ENCODE measurements at places on chromosomes 7 and 10.

GRCh38 chr7:132221356-132221755 is 354.9 kb downstream of the PLXNA4 start:
- no peak for DNase-seq

DNA sequence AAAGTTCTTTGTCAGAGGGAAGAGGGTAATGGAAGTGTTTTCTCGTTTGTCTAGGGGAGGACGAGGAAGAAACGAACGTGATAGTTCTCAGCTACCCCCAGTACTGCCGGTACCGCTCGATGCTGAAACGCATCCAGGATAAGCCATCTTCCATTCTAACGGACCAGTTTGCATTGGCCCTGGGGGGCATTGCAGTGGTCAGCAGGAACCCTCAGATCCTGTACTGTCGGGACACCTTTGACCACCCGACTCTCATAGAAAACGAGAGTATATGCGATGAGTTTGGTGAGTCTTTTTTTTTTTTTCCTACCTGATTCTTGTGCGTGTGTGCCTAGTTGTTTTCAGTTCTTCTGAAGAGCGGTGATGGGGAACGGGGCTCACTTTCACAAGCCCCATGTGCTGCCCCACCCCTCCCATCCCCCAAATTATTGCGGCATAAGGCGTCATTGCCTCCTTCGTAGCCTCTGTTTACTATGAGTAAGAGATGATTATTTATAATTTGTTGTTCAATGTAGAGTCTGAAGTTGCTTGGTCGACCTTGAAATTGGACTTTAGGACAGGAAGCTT is 98.6 kb downstream of the ARID5B start:
- DNase-seq = no peak

GRCh38 chr10:77392851-77393250 is 244.8 kb downstream of the KCNMA1 start:
- no peak for DNase-seq

DNA sequence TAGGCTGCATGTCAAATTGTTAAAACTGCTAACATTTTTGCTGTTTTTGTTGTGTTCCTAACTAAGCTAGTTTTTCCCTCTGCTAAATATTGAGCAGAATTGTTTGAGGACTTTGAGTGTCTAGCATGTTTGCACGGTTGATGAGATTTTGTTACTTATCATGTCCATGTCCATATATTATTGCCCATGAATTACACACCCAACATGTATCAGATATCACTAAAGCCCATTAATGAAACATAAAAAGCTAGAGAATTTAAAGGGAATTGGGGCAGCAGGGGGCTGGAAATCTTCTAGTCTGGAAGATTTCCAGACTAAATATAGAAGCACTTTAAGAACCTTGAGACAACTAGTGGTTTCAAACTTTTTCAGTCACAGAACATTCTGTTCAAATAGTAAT is 197.7 kb downstream of the SNX10 start:
- no peak for DNase-seq

- DNase-seq = no peak
These were observed 20.8 kb downstream of the VWA2 start for GRCh38 chr10:114259824-114260223.

DNA sequence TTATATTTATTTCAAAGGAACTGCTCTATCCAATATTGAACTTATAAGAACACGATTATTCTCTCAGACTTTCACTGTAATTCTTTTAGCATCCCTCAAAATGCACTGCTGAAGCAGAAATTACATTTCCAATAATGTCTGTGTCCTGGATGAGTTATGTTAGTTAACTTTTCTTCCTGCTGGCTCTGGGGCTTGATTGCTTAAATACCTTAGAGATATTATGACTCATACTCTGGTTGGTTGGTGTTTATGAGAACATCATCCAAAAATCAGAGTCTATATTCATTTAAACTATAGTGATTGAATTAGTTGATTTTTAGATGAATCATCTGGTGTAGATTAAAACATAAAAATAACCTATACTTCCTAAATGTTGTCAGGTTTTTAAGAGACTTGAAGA is 246.3 kb upstream of the VWC2 start:
- DNase-seq = no peak

DNA sequence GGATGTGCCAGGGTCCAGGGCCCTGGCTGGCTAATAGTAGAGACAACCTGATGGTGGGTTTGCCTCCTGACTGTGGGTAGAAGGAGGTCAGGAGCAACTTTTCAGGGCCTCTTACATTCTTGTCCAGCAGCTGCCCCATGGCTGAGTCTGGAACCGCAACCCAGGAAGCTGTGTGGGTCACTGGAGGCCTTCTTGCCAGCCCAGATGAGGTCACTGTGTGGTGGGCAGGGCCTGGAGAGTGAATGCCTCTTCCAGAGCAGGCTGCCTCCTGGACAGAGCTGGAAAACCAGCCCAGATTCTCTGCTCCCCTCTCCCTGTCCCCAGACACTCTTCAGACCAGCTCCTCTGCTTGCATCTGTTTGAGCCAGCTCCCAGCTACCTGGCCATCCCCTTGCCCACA is 43.5 kb upstream of the LEP start:
- peak; percentile 42 for DNase-seq

DNA sequence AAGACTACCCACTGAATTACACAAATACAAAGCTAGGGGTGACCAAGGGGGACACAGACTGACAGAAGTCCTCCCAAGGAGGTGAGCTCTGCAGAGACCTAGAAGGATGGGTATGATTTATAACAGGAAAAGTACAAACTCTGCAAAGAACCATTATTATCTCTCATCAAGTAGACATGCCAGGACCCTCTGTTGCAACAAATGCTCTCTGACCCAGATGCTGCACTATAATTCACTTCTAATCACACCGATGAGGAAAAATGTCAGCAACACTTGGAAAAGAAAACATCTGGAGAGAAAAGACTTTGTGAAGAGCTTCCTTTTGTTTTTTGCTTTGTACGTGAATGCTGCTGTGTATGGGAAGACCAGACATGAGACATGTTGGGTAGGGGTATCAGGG is 178.3 kb upstream of the PDE1C start:
- DNase-seq = no peak

GRCh38 chr7:831596-832166 is 595 bp upstream of the SUN1 start:
- DNase-seq = no peak

GRCh38 chr7:45061806-45062425 is 26.9 kb downstream of the NACAD start:
- peak; percentile 43 for DNase-seq

GRCh38 chr10:63414481-63415260 is 51.1 kb downstream of the JMJD1C start:
- DNase-seq = no peak

GRCh38 chr7:90626013-90626412 is 29.9 kb downstream of the CDK14 start:
- DNase-seq = no peak

- DNase-seq = no peak
These were observed 222.2 kb downstream of the KCNMA1 start for GRCh38 chr10:77415313-77415960.

- no peak for DNase-seq
These were observed 4.9 kb upstream of the SRI start for GRCh38 chr7:88224601-88225275.

GRCh38 chr7:114631249-114631822 is 216.7 kb downstream of the FOXP2 start:
- no peak for DNase-seq

DNA sequence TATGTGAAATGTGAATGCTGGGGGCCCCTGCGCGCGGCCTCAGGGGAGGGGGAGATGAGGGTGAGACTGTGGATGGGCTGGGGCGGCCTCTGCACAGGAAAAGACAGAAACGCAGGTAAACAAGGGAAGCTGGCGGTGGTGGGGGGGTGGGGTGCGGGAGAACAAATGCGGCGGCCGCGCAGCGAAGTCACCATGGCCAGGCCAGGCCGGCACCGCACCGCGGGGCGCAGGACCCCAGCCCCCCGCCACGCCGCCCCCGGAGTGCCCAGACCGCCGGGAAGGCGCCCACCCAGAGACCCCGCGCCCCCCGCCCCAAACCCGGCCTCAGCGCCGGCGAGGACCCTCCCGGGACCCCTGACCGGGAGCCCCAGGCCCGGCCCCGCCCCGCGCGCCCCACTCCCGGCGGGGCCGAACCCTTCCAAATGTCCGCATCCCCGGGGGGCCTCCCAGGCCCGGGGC is 14.5 kb upstream of the DNAAF5 start:
- no peak for DNase-seq

DNA sequence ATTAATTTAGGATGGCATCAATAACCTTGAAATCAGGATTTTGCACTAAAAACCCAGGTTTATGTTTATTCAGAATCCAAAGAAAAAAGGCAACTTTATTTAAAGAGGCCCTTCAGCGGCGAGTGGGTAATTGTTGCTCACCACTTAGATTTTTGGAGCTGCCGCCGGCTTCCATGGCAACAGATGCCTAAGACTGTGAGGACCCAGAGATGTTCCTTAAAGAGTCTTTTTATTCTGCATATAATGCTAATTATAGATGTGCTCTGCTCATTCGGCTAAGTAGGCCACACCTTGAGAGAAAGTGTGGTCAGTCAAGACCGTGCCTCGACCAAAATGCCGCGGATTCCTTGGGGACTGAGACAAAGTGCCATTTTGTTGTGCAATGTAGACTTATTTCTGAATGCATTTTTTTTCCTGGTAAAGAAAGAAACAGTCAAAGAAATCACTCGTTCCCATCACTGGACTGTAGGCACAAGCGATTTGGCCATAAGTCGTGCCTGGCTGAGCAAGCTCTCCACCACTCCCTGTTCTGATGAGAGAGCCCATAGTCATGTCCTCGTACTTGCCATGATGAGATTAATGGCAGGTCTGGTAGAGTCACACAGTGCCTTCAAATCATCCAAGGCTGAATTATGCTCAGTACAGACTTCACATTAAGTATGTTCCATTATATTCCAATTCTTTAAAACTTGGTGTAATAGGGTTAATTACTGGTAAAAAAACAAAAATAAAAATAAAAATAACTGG is 21.4 kb upstream of the MGMT start:
- no peak for DNase-seq

GRCh38 chr10:19791032-19791431 is 25.2 kb upstream of the PLXDC2 start:
- no peak for DNase-seq
